WTC11 (cell line): ENCODE measurements at places on chromosomes 12 and 14. TPM values are rescaled to one million over a fixed set of nuclear protein-coding genes. Genes with fewer than 3 reads are reported as not detected.

The ZNF384 gene
- 63.8 to 64.7 TPM (median 64.4 TPM) in 3 replicates for total RNA-seq

DNA sequence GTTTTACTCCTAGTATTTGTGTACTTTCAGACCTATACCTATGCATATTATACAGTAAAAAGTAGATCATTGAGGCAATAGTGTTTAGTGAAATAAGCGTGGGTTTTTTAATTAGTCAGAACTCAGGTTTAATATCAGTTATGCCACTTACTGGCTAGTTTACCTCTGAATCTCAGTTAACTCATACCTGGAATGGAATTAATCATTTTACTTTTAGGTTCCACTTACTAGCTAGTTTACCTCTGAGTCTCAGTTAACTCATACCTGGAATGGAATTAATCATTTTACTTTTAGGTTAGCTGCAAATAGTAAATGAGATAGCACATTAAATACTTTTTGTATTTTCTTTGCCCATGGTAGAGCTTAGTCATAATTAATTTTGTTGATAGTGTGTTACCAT is 475.7 kb downstream of the CCER1 start:
- no peak for DNase-seq
- H3K36me3 ChIP-seq = no peaks in the 10 kb centered on the region
- no peak overlapping the region for H3K4me3 ChIP-seq
- H3K27me3 ChIP-seq = no peaks in the 10 kb centered on the region
- H3K27ac ChIP-seq = no peak overlapping the region
- H3K4me1 ChIP-seq = peaks cover 8% of the 10 kb centered on the region

- DNase-seq = no peak
- no peaks in the 10 kb centered on the region for H3K27me3 ChIP-seq
- peaks cover 6% of the 10 kb centered on the region for H3K4me1 ChIP-seq
Measured at GRCh38 chr12:46177837-46178608, 90.8 kb downstream of the SLC38A1 start.

The KIF26A gene
- total RNA-seq = 36.4 to 53.4 TPM (median 39.5 TPM) in 3 replicates
